ENCODE measurements at places on chromosomes 4 and X.

GRCh38 chr4:89140168-89140759 is 28.9 kb downstream of the TIGD2 start:
- no peak for DNase-seq

GRCh38 chrX:14232688-14233087 is 203.0 kb upstream of the GEMIN8 start:
- DNase-seq = no peak

- DNase-seq = no peak
Measured at GRCh38 chrX:57977992-57978391, 67.7 kb upstream of the ZXDA start.

DNA sequence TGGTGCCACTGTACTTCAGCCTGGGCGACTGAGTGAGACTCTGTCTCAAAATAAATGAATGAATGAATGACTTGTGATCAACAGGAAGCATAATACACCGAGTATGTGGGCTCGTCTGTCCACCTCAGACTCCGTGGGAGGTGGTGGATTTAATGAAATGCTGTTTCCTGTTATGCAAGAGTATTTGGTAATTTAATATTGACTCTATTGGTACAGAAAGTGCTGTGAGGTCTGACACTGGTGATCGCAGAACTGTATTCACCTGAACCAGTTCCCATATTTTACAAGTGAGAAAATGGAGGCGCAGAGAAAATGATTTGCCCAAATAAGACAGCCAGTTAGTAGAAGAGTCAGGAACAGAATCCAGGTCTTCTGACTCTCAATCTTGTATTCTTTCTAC is 423.3 kb downstream of the RAPGEF2 start:
- no peak for DNase-seq

- no peak for DNase-seq
Measured at GRCh38 chrX:49129427-49129826, 5.9 kb upstream of the GPKOW start.

DNA sequence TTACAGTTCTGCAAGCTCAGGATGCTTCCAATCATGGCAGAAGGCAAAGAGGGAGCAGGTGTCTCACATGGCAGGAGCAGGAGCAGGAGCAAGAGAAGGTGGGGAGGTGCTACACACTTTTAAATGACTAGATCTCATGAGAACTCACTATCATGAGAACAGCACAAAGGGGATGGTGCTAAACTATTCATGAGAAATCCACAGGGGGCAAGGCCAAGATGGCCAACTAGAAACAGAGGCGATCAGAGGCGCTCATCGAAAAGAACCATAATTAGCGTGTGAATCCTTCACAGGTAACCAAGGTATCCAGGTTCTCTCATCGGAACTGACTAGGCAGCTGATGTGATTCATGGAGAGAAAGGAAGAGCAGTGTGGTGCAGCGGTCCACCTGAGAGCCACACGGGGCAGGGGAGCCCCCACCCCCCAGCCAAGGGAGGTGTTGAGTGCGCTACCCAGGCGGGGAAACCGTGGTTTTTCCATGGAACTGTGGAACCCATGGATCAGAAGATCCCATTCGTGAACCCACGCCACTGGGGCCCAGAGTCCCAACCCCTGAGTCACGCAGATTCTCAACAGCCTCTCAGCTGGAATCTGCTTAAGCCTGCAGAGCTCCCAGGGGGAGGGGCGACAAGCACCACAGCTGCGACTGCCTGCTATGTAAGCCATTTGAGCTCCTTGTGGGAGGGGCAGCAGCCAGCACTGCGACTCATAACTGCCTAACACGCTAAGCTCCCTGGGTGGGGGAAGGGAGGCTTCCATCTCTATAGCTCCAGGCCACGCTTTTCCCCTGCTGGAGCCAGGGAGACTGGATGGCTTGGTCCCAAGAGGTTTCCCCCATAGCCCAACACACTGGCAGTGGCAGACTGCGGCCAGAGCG is 46.7 kb downstream of the FGF16 start:
- DNase-seq = peak; percentile 50

- no peak for DNase-seq
Measured at GRCh38 chr4:38904090-38904666, 36.6 kb downstream of the FAM114A1 start.

- no peak for DNase-seq
Measured at GRCh38 chrX:18098763-18099162, 121.9 kb downstream of the BEND2 start.

- no peak for DNase-seq
Measured at GRCh38 chr4:107734120-107734519, 14.1 kb upstream of the PAPSS1 start.

GRCh38 chrX:76148041-76148665 is 24.7 kb upstream of the PBDC1 start:
- DNase-seq = peak; percentile 14

- DNase-seq = no peak
Measured at GRCh38 chrX:133702230-133702629, 283.2 kb downstream of the GPC3 start.

DNA sequence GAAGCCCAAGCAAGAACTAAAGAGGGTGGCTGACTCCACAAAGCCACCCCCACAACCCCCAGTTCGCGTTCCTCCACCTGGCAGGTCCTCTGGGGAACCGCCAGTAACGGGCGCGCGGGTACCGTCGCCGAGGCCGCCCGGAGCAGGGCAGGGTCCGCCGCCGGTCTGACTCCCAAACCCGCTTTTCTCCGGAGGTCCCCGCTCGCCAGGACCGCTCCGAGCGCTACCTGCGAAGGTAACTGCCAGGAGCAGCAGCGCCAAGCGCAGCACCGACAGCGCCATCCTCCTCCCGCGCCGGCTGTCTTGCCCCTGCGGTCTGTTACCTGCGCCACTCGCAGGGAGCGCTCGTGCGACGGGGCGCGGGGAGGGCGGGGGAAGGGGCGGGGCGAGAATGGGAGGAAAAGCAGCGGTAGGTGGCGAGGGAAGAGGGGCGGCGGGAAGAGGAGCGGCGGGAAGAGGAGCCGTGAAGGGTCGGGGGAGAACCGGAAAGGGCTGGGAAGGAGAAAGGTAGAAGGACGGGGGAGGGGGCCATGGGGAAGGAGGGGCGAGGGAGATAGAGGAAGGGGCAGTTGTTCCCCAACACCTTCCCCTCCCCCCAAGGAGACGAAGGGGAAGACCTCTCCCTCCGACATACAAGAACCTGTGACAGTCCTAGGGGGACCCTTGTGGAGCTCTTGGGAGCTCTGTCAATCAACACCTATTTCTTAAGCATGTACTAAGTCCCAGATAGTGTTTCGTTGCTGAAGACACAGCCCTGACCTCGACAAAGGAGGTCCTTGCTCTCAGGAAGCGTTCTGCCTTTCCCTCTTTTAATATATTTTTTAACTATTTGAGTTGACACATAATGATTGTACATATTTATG is at the start of gene SPINK2:
Gene SPINK2, minus strand, starts transcription at position 321 of the 863 bp plus-strand sequence. Its CDS starts 39 bp downstream, at position 282.
- no peak for DNase-seq

- no peak for DNase-seq
Measured at GRCh38 chr4:2771264-2771663, 15.1 kb upstream of the TNIP2 start.

DNA sequence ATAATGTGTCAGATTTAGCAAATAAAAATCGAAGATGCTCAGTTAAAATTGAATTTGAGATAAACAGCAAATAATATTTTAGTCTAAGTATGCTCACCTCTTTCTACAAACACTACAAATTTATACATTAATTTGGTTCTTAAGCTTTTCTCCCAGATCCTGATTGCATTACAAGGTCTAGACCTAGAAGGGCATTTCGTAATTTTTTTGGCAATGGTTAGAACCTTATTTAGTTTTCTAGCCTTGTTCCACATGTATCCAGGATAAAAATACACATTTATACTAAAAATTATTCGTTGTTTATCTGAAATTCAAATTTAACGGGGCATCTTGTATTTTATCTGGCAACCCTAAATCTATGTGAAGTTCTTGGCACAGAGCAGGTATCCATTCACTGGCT is 2.5 kb upstream of the CDKL5 start:
- no peak for DNase-seq

GRCh38 chrX:63750811-63751210 is 34.2 kb downstream of the ARHGEF9 start:
- no peak for DNase-seq

GRCh38 chr4:182067828-182068227 is 175.4 kb upstream of the TENM3 start:
- DNase-seq = no peak

DNA sequence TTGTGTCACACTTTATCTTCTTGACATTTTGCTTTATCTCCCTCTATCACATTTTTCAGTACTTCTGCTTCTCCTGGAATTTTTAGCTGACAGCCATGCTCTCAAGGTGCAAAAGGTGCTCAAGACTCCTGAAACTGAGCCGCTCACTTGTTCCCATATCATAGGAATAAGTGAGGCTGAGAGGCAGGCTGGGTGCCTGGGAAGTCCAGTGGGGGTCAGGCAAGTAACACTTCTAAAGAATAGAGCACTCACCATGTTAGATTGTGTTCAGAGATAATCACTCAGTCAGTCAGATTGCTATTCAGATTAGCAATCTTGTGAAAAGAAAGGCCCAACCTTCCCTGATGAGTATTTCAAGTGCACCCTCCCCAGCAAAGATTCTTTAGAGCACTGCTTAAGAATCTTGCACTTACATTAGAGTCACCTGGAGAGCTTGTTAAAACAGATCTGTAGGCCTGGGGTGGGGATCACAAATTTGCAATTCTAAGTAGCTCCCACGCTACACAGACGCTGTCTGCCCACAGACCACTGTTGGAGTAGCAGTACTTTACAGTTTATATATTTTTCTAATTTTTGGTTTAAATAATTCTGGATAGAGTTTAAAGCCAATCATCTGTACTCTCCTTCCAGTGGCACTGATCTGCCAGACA is 23.1 kb upstream of the LRAT start:
- DNase-seq = no peak

DNA sequence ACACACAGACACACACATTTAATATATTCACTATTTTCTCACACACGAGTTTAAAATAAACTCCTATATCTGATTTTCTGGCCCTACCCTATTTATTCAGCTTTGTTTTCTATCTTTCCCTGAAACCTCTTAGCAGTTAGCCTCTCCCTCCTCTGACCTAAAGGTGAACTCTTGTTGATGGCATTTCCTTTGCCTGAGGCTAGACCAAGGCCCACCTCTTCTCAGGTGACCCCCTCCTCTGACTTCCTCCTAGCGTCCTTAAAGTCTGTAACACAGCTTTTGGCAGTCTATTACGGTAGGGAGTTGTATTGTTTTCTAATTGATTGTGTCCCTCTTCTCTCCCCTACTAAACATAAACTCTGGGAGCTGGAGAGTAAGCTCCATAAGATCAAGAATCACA is 1.7 kb upstream of the SRPX2 start:
- no peak for DNase-seq

DNA sequence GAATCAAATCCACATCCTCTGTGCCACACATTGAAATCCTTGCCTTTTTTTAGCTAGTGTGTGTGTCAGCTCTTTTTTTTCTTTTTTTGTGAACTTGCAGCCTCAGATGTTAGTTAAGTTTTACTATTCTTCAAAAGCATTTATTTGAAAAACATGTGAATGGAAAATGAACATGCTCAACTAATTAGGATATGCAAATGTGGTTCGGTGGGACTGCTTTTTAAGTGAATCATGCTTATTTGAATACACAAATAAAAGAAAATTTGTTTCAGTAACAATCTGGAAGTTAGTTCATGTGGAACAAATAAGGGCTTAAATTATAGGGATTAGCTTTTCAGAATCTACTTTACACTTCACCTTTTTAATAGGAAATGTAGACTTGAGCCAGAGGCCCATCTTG is 751.5 kb upstream of the FAM241A start:
- peak; percentile 42 for DNase-seq

- DNase-seq = no peak
Measured at GRCh38 chr4:72208421-72209075, 176.7 kb downstream of the NPFFR2 start.

- DNase-seq = no peak
Measured at GRCh38 chrX:110394651-110395050, 36.0 kb downstream of the RTL9 start.

DNA sequence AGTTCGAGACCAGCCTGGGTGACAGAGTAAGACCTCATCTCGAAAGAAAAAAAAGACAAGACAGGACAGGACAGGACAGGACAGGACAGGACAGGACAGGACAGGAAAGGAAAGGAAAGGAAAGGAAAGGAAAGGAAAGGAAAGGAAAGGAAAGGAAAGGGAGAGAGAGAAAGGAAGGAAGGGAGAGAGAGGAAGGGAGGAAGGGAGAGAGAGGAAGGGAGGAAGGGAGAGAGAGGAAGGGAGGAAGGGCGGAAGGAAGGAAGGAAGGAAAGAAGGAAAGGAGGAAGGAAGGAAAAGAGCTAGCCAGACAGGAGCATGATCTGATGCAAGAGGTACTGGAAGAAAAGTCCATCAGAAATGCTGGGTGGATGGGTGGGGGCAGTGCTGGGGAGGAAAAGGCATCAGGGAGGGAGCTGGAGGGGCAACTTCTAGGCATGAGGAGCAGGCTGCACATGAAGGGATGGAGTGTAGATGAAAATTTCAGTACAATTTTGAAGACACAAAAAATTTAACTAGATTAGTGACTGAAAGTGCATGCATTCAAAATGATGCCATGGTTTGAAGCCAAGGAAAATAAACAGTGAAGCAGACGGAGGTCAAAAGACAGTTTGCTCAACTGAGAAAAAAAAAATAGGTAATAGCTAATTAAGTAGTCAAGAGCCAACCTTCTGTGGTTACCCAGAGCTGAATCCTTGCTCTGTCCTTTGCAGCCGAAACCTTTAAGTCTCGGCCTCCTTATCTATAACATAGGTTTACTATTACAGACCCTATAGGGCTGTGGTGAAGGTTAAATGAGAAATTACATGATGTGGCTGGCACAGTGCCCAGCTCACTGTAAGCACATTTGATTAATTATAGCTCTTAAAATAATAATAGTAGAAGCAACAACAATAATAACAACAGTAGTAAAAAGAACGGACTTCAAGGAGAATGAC is 59.9 kb downstream of the ZNF827 start:
- no peak for DNase-seq

DNA sequence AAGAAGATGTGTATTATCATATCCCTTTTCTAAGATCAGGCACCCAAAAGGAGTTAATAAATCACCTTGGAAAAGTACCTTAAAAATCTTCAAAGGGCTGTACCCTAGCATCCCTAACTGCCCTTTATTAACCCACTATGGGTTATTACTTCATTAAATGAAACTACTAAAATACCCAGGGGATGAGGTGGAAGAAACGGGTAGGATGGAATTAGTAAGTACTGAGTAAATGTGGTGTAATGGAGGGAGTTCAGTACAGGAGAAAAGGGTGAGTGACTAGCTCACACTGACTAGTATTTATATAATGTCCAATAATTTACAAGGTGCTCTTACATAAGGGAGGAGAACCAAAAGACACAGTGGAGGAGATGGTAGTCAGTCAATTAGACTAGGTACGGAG is 51.0 kb upstream of the RASGEF1B start:
- no peak for DNase-seq

- no peak for DNase-seq
Measured at GRCh38 chr4:179989975-179990374, 2253.2 kb upstream of the TENM3 start.

GRCh38 chr4:40502934-40503333 is 126.7 kb downstream of the RBM47 start:
- DNase-seq = no peak

GRCh38 chr4:38677441-38677840 is 13.4 kb downstream of the KLF3 start:
- DNase-seq = no peak

GRCh38 chr4:151717909-151718628 is 42.7 kb downstream of the GATB start:
- DNase-seq = no peak

All from fibroblast of skin of left quadriceps (primary cell).